ENCODE measurements at places on chromosomes 11 and 22.
A peak's percentile ranks its signal among the peaks of the same experiment; 100 is the strongest.

- H3K27ac ChIP-seq, result no peak overlapping the region
- no peaks in the 10 kb centered on the region for H3K36me3 ChIP-seq
- peaks cover 43% of the 10 kb centered on the region for H3K27me3 ChIP-seq
- H3K4me1 ChIP-seq, result no peaks in the 10 kb centered on the region
- H3K4me3 ChIP-seq, result no peak overlapping the region
- no peak for DNase-seq
These were observed 93.8 kb upstream of the TOP3B start for GRCh38 chr22:22076361-22076760.

DNA sequence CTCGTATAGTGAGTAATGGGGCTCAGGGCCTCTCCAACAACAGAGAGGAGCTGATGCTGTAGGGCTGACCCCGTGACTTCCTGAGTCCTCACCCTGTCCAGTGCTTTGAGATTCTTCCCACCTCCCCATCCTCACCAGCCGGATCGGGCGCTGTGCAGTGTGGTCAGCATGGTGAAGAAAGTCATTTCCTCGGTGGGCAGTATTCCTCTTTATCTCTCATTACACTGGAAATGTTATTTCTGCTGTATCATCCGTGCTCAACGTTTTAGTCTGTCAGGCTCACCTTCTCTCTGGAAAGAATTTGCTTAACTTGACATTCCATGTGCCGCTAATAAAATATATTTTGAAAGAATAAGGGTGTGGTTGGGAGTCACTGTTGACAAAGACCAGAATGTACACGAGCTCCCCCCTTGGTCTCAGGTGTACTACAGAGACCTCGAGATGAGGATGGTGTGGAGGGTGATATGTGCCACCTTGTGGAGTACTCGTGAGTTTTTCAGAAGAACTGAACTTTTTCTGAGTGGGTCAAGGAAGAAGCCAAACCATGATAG is 25.7 kb upstream of the SCGB1A1 start:
- H3K27me3 ChIP-seq, result peaks cover 5% of the 10 kb centered on the region
- peaks cover 8% of the 10 kb centered on the region for H3K4me1 ChIP-seq
- no peak for DNase-seq
- no peak overlapping the region for H3K27ac ChIP-seq

DNA sequence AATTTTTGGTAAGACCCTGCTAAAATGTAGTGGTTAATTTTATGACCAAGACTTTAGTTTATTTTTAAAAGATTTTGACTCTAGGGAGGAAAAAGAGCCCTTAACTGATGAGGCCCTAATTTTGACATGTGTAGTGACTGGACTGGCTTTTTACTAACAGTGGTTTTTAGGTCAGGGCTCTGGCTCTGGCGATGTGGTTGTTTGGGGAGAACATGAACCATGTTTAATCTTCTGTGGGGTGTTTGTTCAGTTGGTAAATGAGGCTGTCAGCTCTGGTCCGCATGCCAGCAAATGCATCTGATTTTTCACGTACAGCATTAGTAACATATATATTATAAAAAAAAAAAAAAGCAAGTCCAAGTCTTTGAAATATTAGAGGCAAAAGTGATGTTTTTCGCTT is 104.3 kb downstream of the EXT2 start:
- H3K27me3 ChIP-seq, result no peaks in the 10 kb centered on the region
- peaks cover 29% of the 10 kb centered on the region for H3K36me3 ChIP-seq
- no peaks in the 10 kb centered on the region for H3K4me1 ChIP-seq
- H3K27ac ChIP-seq, result no peak overlapping the region
- no peak overlapping the region for H3K4me3 ChIP-seq

GRCh38 chr22:19888131-19888746 is 33.6 kb upstream of the GNB1L start:
- H3K27me3 ChIP-seq, result no peaks in the 10 kb centered on the region
- no peak for DNase-seq
- H3K27ac ChIP-seq, result no peak overlapping the region
- no peaks in the 10 kb centered on the region for H3K36me3 ChIP-seq
- H3K4me1 ChIP-seq, result peaks cover 43% of the 10 kb centered on the region
- H3K4me3 ChIP-seq, result no peak overlapping the region

DNA sequence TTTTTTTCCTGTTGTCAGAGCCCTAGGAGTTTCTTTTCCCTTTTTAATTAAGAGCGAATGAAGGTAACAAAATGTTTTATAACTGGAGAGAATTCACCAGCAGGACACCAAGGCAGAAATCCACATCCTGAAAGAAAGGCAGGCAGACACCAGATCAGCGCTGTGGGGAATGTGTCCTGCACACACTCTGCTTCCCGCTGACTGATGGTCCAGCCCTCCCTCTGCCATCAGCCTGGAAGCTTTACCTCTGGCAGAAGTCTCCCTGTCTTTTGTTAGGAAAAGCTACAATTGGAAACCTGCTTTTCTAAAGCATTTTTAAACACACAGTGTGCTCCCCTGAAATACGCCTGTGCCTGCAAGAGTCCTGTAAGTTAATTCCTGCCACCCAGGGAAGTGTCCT is 638.5 kb downstream of the NTM start:
- no peak for DNase-seq
- H3K4me3 ChIP-seq, result no peak overlapping the region
- H3K27me3 ChIP-seq, result no peaks in the 10 kb centered on the region
- no peaks in the 10 kb centered on the region for H3K4me1 ChIP-seq

DNA sequence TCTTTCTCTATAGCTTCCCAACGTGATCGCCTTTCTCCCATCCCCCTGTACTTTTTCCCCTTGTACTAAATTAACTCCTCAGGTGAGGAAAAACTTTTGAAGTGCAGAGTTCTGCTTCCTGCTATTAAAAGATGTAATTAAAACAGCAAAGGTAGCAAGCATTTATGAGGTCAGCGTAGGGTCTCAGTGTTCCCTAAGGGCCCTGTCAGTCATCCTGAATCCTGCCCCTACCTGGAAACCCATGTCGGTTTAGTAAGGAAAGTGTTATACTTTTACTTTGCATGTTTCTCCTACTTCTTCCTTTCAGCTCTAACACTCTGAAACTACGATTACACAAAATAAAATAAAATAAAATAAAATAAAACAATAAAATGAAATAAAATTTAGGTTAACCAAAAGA is 1.3 kb upstream of the HBB start:
- no peaks in the 10 kb centered on the region for H3K27me3 ChIP-seq
- no peaks in the 10 kb centered on the region for H3K4me1 ChIP-seq
- no peak for DNase-seq
- no peak overlapping the region for H3K4me3 ChIP-seq
- H3K27ac ChIP-seq, result no peak overlapping the region
- H3K36me3 ChIP-seq, result no peaks in the 10 kb centered on the region

- H3K27me3 ChIP-seq, result no peaks in the 10 kb centered on the region
- H3K4me1 ChIP-seq, result peaks cover 38% of the 10 kb centered on the region
- no peak overlapping the region for H3K27ac ChIP-seq
- H3K36me3 ChIP-seq, result peaks cover 2% of the 10 kb centered on the region
- no peak overlapping the region for H3K4me3 ChIP-seq
These were observed 183.0 kb downstream of the MAML2 start for GRCh38 chr11:96159968-96160367.

- H3K4me1 ChIP-seq, result peaks cover 83% of the 10 kb centered on the region
These were observed 32.9 kb upstream of the CD5 start for GRCh38 chr11:61069427-61069826.

GRCh38 chr22:30235687-30236170 is 10.8 kb downstream of the LIF start:
- H3K4me1 ChIP-seq, result peaks cover 37% of the 10 kb centered on the region
- peak overlapping the region; percentile 27 for H3K27ac ChIP-seq
- no peak overlapping the region for H3K4me3 ChIP-seq
- H3K36me3 ChIP-seq, result peaks cover 14% of the 10 kb centered on the region

- H3K27ac ChIP-seq, result no peak overlapping the region
- H3K4me3 ChIP-seq, result no peak overlapping the region
- H3K27me3 ChIP-seq, result no peaks in the 10 kb centered on the region
- no peaks in the 10 kb centered on the region for H3K36me3 ChIP-seq
- peak; percentile 14 for DNase-seq
These were observed 3.9 kb upstream of the VSIG10L2 start for GRCh38 chr11:125941619-125942611.

DNA sequence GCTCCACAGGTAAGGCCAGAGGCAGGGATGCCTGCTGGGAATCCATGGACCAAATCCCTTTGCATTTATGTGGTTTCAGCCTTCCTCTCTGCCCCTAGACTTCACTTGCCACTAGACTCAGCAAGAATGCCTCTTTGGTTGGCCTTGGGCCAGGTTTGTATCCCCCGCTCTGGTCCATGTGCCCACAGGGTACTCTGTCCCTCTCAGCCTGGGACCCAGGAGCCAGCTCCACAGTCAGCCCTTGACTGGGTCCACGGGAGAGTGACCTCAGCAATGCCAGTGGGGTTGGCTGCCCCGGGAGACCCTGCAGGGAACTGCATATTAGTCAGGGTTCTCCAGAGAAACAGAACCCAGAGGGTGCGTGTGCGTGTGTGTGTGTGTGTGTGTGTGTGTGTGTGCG is 28.3 kb upstream of the LINC01488 start:
- H3K27me3 ChIP-seq, result peaks cover 11% of the 10 kb centered on the region
- no peak overlapping the region for H3K4me3 ChIP-seq
- DNase-seq, result no peak
- H3K36me3 ChIP-seq, result no peaks in the 10 kb centered on the region

DNA sequence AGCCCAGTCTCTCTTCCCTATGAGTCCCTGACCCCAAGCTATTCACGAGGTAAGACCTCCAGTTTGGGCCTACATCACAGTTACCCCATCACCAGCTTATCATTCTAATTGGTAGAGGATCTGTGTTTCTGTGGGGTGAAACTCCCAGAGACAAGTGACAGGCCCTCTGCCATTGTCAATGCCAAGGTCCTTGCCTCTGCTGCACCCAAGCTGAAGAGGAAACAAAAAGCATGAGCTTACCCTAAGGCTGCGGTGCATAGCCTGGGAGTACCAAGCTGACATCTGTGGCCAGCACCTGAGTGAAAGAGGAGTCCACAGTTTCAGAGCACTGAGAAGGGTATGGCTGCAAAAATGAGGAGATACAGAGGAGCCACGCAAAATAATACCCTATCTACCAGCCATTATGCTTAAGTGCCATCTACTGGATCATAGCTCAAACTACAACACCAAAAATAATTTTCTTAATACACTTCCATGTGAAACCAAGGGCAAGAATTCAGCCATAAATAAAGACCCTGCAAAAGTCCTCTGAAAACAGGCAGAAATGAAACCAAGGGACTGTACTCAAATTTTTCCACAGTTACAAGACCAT is 62.3 kb upstream of the ANO5 start:
- DNase-seq, result no peak
- no peak overlapping the region for H3K27ac ChIP-seq
- H3K36me3 ChIP-seq, result no peaks in the 10 kb centered on the region
- H3K4me1 ChIP-seq, result no peaks in the 10 kb centered on the region

GRCh38 chr11:73386016-73386415 is 9.8 kb downstream of the RELT start:
- H3K4me3 ChIP-seq, result peak overlapping the region; percentile 58
- no peaks in the 10 kb centered on the region for H3K27me3 ChIP-seq
- no peak for DNase-seq
- peaks cover 6% of the 10 kb centered on the region for H3K36me3 ChIP-seq
- H3K4me1 ChIP-seq, result peaks cover 57% of the 10 kb centered on the region

- no peaks in the 10 kb centered on the region for H3K4me1 ChIP-seq
- peaks cover 7% of the 10 kb centered on the region for H3K27me3 ChIP-seq
- H3K36me3 ChIP-seq, result no peaks in the 10 kb centered on the region
- H3K27ac ChIP-seq, result no peak overlapping the region
- H3K4me3 ChIP-seq, result no peak overlapping the region
These were observed 299.5 kb upstream of the B3GAT1 start for GRCh38 chr11:134711588-134711987.

GRCh38 chr11:47967577-47968525 is 12.5 kb upstream of the PTPRJ start:
- H3K27ac ChIP-seq, result no peak overlapping the region
- no peaks in the 10 kb centered on the region for H3K36me3 ChIP-seq
- H3K4me1 ChIP-seq, result peaks cover 6% of the 10 kb centered on the region
- H3K4me3 ChIP-seq, result no peak overlapping the region
